Stimulated activated CD4-positive, alpha-beta T cell treated with anti-CD3 and anti-CD28 coated beads, Interleukin-4, amount 100 ng/mL, for 1 hour (primary cell): ENCODE measurements at places on chromosomes 11 and 22.

DNA sequence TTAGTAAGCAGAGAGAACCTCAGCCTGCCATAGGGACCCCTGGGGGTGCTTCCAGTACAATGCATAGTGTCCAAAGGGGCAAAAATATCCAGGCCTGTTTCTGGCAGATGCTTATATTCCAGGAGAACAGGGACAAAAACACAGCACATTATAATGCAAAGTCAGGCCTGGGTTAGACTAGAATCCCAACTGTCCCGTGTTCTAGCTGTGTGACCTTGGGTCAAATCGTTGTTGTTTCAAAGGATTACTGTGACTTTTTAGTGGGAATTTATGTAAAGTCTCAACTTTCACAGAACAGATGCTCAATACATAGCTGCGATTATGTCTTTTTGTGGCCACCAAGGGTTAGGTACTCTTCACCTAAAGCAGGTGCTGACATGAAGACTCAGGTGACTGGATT is 86.0 kb downstream of the USP35 start:
- DNase-seq = no peak

- DNase-seq = no peak
Observed at GRCh38 chr11:120869097-120869496, 154.8 kb upstream of the TBCEL start.

DNA sequence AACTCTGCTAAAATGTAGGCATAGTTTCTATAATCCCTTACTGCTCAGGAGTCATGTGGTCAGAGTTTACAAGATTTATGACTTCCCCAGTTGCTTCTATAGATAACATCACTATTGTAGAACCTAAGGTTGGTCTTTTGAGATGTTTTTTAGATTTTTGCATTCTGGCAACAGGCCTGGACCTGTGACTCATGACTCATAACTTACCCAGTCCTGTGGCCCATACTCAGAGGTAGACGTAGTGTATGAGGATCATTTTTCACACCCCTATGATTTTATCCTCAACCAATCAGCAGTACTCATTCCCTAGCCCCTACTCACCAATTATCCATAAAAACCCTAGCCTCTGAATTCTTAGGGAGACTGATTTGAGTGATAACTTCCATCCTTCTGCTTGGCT is 384.4 kb upstream of the DDI1 start:
- DNase-seq = no peak

GRCh38 chr11:75800136-75800675 is 14.8 kb upstream of the UVRAG start:
- no peak for DNase-seq

DNA sequence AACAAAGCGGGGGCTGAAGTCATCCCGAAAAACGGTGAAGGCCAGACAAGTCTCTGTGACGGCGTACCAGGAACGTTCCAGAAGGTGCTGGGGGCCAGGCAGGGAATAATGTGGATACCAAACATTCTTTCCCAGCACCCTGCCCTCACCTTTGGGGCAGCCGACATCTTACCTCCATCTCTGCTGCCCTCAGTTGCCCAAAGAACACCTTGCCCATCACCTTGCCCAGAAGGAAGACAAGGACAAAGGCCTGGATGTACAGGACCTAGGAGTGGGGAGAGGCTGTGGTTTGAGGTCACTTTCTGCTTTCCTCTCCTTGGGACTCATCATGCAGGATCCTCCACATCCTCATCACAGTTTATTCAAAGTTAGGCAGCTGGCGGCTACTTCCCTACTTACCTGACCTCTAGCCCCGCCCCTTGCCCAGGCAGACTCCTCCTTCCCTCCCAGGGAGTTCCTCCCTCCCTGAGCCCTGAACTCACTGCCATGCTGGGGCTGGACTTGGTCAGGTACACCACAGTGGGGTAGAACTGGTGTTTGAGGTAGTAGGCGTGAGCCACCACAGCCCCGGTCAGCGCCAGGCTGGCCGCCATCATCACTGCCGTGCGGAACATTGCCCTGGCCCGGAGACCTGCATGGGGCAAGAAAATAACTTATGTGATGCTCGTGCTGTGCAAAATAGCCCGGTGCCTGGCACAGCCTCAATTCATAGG is 1.2 kb downstream of the SYVN1 start:
- DNase-seq = peak; percentile 69

DNA sequence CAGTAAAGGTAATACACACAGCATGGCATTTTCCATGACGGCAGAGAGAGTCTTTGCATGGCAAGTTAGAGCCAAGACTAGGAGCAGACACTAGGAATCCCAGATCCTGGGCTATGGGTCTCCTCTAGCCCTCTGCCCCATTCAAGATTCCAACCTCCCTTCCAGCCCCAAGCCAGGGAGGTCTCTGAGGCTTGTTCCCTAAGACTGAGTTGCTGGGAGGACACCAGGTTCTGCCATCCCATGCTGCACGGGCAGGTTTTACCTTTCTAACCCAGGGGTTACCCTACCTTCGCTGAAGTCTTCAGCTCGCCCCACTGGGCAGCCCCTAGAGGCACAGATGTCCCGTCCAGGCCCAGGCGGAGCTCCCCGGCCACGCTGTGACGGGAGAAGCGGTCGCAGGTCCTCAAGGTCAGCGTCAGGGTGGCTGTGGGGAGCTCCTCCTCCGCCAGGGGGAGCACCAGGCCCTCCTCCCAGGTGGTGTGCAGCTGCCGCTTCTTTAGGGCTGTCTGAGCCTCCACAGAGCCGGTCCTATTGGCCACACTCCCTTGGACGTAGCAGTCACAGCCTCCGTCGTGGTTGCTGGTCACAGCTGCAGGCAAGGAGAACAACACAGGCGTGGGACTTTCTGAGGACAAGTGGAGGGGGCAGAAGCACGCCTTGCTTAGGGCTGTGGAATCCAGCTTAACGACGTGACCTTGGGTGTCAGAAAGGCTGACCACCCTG is 33.8 kb downstream of the SYT13 start:
- DNase-seq = peak; percentile 28

DNA sequence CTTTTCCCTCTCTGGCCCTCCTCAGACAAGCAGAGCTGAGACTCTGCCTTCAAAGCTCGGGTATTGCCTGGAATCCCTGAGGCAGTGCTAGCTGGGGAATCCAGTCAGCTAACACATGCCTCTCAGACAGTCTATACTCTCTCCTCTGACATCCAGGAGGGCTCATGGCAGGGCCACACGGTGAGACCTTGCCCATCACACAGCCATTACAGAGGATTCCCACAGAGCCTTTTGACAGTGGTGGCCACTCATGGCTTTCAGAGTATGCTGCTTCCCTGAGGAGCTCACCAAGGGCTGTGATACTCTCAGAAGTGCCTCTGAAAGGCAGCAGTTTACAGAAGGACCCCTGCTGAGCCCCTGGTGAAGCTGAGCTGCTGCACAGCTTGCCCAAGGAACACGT is 165.3 kb downstream of the RRAS2 start:
- no peak for DNase-seq

GRCh38 chr11:76655501-76656049 is 15.0 kb downstream of the LRRC32 start:
- DNase-seq = no peak

- no peak for DNase-seq
Observed at GRCh38 chr11:122036493-122036892, 79.5 kb downstream of the BLID start.

GRCh38 chr11:105137286-105137685 is 2.3 kb downstream of the CARD18 start:
- no peak for DNase-seq

DNA sequence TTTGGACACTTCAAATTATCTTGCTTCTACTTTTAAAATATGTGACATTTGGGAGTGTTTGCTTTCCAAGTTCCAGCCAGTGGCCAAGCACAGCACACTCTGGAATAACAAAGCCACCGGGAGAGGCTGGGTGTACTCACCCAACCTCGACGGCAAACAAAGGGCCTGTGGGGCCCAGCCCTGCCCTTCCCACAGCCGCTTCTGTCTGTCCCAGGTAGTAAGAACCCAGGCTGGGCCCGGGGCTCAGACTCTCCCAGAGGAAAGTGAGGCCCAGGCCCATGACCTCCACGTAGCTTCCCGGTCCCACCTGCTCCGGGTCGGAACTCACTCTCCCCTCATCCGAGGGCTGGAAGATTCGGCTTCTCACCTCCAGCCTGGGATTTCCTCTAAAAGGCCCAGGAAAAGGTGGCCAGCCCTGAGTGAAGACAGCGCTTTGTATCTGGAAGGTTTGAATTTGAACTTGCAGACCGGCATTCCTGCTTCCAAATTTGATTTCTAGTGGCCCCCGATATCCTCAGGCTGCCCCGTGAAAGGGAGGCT is 93.5 kb downstream of the CELSR1 start:
- DNase-seq = no peak

DNA sequence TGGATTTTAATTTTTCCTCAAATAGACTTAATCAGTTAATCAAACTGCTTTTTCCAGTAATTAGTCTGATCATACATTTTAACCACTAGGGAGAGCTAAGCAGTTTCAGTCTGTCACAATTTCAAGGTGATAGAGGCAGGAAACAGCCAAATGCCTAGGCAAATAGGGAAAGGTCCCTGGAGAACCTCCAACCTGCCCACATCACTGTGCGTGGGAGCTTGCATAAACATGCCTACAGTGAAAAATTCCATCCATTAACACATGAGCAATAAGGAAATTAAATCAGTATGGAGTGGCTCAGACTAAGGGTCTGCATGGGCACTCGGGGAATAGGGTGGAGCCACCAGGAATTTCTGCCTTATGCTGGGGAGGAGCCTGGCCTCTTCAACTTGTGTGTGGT is 74.6 kb downstream of the AASDHPPT start:
- no peak for DNase-seq

GRCh38 chr11:120284272-120284671 is 40.8 kb upstream of the TLCD5 start:
- no peak for DNase-seq

- DNase-seq = no peak
Observed at GRCh38 chr11:16786131-16786530, 47.7 kb downstream of the C11orf58 start.

- DNase-seq = peak; percentile 30
Observed at GRCh38 chr11:86608251-86608799, 64.1 kb downstream of the ME3 start.

DNA sequence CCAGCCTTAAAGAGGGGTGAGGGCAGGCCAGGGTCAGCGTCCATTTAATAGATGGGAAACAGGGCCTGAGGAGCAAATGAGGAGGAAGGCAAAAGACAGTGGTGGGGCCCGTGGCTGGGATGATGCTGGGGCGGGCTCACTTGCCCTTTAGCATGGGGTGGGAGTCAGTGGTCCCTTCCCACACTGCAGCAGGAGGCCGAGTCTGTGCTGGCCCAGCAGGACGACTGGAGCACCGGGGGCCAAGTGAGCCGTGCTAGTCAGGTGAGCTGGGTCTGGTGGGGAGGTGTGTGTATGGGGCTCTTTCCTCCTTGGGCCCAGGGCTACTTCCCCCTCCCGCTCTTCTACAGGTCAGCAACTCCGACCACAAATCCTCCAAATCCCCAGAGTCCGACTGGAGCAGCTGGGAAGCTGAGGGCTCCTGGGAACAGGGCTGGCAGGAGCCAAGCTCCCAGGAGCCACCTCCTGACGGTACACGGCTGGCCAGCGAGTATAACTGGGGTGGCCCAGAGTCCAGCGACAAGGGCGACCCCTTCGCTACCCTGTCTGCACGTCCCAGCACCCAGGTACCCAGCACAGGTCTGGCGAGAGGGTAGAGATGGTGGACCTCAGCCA is 12.8 kb downstream of the SCYL1 start:
- DNase-seq = no peak

GRCh38 chr11:107733518-107733917 is 21.7 kb upstream of the SLN start:
- DNase-seq = no peak

DNA sequence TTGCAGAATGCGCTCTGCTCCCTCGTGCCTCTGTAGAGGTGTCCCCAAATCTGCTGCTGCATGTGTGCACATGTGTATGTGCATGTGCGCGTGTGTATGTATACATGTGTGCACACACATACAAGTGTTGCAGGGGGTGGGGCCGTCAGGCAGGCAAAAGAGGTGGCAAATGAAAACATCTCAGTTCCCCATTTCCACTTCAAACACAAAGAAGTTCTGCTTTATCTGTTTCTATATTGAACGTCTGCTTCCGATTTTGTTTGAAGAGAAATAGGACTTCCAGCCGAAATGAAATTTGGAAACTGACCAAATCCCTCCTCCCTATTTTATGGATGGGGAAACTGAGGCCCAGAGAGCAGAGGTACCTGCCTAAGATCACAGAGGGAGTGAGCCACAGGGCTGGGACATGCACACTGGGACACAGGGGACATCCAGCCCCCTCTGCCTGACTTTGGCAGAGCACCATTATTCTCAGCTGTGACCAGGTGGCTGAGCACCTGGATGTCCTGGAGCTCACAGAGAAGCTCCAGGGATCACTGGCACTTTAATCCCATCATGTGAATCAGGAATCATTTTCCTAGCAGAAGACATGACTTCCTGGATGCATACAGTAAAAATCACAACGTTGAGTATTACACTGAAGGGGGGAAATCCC is 41.2 kb upstream of the ALX4 start:
- DNase-seq = no peak

GRCh38 chr11:34643311-34643710 is 22.4 kb downstream of the EHF start:
- no peak for DNase-seq

- DNase-seq = no peak
Observed at GRCh38 chr11:353179-353873, 16.0 kb upstream of the B4GALNT4 start.

- DNase-seq = no peak
Observed at GRCh38 chr22:46564084-46564714, 26.8 kb upstream of the CELSR1 start.

DNA sequence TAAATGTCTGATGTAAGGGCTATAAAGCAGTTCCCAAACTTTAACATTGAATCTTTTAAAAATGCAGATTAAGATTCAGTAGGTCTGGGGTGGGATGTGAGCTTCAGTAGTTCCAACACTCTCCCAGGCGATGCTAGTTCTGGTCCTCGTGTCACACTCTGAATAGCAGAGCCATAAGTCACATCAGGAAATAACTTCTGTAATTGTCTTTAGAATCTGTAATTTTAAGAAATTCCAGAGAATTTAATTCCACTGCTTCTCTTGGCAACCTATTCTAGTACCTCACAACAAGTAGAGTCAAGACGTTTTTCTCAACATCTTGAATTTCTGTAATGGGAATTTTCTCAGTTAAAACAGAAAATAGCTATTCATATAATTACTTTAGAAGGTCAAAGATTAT is 223.1 kb downstream of the TMEM135 start:
- DNase-seq = no peak

GRCh38 chr11:57499413-57499982 is 16.0 kb downstream of the SLC43A1 start:
- peak; percentile 45 for DNase-seq

- DNase-seq = no peak
Observed at GRCh38 chr22:31906569-31906968, 37.8 kb upstream of the YWHAH start.

- peak; percentile 71 for DNase-seq
Observed at GRCh38 chr22:37818409-37819104, 4.6 kb upstream of the GALR3 start.
